GM12878 (cell line): ENCODE measurements at places on chromosomes 5 and 9. TPM values are rescaled to one million over a fixed set of nuclear protein-coding genes. Genes with fewer than 3 reads are reported as not detected.

NCS1 gene
- 0.05 and 0.08 TPM in 2 replicates for total RNA-seq

IL7R gene
- 1.3 and 1.5 TPM in 2 replicates for total RNA-seq

TMC1 gene
- 0.23 TPM in 1 of 2 replicates, not detected in the other for total RNA-seq

NIPAL4 gene
- total RNA-seq, result 9.7 and 10.5 TPM in 2 replicates

CNOT6 gene
- total RNA-seq, result 20.9 and 23.4 TPM in 2 replicates

FGF1 gene
- total RNA-seq, result not detected in 2 replicates

AGXT2 gene
- not detected in 2 replicates for total RNA-seq

CARTPT gene
- not detected in 2 replicates for total RNA-seq

SLC6A19 gene
- total RNA-seq, result 0.03 TPM in 1 of 2 replicates, not detected in the other

MAMDC4 gene
- total RNA-seq, result 4.3 and 4.8 TPM in 2 replicates

TMEM215 gene
- not detected in 2 replicates for total RNA-seq

GABRP gene
- total RNA-seq, result not detected in 2 replicates

PLEKHG4B gene
- 0.05 and 0.08 TPM in 2 replicates for total RNA-seq

ANAPC2 gene
- 62.2 and 65.2 TPM in 2 replicates for total RNA-seq

REXO4 gene
- 42.1 and 43.9 TPM in 2 replicates for total RNA-seq

DNA sequence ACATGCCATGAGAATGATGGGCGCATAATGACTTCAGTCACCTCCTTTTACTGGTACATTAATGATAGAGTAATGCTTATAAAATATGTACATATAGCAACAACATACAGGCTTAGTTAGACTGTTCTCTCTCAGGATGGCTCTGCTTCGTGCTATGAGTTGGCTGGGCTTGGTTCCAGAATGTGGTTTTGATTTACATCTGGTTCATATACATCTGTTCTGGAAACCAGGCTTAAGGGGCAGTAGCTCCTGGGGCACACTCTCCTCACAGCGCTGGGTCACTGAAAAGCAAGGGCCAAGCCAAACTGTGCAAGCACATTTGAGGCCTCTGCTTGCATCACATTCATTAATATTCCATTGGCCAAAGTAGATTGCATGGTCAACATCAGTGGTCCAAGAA, 44.9 kb downstream of the PCSK1 start:
- no peak for DNase-seq

- no peak for DNase-seq
Measured at GRCh38 chr5:66273121-66273520, 129.0 kb downstream of the SREK1 start.

- DNase-seq, result no peak
Measured at GRCh38 chr5:138448481-138449398, 9.9 kb downstream of the REEP2 start.

GRCh38 chr5:113776832-113777525, 263.5 kb downstream of the YTHDC2 start:
- DNase-seq, result no peak

DNA sequence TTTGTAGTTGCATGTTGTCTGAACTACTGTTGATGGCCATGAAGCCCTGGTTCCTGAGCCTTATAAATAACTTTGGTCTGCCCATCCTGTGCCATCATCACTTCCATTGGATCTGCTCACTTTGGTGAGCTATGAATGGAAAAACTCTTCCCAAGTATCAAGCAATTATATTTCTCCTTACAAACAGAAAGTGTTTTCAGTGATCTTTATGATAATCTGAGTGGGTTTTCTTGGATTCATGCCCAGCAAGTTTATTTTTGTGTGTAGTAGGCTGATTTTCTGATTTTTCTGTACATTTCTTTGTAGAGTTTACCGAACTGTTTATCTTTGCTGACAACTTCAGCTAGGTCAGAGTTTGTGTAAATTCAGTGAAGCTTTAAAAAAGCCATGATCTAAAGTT, 31.0 kb downstream of the CAMK4 start:
- DNase-seq, result no peak

GRCh38 chr9:35789541-35789940, 1.9 kb upstream of the NPR2 start:
- DNase-seq, result no peak

DNA sequence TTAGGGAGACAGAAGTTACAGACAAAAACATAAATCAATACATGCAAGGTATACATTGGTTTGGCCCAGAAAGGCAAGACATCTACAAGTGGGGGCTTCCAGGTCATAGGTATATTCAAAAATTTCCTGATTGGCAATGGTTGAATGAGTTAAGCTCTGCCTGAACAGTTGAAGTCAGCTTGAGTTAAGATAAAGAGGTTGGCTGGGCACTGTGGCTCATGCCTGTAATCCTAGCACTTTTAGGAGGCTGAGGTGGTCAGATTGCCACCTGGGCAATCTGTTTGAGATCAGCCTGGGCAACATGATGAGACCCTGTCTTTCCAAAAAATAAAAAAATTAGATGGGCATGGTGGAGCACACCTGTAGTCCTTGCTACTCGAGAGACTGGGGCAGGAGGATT, 16.3 kb downstream of the TMC1 start:
- DNase-seq, result no peak

- DNase-seq, result no peak
Measured at GRCh38 chr5:75617736-75618352, 6.6 kb downstream of the ANKDD1B start.

GRCh38 chr9:90904706-90905478, 103.3 kb downstream of the SYK start:
- DNase-seq, result no peak

- no peak for DNase-seq
Measured at GRCh38 chr5:158050421-158050820, 191.5 kb upstream of the CLINT1 start.

DNA sequence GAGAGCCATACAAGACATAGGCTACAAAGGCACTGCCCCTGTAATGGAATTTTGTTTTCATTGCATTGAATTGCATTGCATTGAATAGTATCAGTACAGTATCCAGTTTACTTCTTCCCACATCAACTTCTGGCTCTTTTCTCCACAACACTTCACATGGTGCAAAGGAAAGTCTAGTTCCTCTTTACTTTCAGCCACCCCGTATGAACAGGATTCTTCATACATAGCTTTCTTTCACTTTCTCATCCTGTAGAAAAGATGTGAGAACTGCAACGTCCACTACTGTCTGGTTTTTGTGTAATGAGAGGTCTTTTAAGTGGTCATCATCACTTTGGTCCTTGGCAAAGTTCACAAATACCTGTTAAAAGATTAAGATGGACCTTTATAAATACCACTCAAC, 20.2 kb downstream of the NIPSNAP3B start:
- no peak for DNase-seq

- DNase-seq, result no peak
Measured at GRCh38 chr9:36161187-36161586, 8.0 kb upstream of the CCIN start.

DNA sequence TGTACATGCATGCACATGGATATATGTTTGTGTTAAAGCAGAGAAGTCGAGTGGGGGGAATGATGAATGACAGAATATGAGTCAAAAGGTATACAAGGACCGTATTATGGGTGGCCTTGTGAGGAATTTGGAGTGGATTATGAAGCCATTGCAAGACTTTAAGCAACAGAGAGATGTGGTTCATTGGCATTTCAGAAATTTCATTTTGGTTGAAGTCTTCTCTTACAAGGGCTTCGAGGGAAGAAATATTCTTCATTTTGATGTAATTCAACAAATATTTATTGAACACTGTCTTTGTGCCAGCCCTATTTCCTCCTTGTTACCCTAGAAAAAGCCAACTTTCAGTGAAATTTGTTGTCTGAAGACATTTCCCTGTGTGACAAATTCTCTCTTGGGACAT, 83.9 kb upstream of the SLCO6A1 start:
- DNase-seq, result no peak

DNA sequence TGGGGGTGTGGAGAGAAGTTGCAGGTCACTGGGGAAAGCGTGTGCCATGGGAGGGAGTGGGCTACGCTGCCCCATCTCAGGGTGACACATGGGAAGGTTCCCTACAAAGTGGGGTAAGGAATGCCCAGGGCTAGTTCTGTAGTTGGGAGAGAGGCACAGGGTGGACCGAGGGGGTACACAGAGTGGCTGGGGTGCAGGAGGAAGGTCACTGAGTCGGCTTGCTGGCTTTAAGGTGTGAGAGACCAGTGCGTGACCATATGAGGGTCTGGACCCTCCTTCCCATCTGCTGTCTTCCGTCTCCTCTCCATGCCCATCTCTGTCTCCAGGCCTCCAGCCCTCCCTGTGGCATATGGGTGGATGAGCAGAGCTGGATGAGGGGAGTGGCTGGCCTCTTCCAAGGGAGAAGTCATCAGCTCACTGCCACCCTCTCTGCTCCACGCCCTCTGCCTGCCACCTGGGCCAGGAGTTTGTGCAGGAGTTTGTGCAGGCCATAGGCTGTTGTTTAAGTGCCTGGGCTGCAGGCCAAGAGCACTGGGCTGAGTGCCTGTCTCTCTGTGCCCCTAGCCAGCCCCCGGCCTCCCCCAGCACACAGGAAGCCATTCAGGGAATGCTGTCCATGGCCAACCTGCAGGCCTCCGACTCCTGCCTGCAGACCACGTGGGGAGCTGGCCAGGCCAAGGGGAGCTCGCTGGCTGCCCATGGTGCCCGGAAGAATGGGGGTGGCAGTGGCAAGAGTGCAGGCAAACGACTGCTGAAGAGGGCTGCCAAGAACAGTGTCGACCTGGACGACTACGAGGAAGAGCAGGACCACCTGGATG, 96.8 kb downstream of the PHF2 start:
- no peak for DNase-seq

DNA sequence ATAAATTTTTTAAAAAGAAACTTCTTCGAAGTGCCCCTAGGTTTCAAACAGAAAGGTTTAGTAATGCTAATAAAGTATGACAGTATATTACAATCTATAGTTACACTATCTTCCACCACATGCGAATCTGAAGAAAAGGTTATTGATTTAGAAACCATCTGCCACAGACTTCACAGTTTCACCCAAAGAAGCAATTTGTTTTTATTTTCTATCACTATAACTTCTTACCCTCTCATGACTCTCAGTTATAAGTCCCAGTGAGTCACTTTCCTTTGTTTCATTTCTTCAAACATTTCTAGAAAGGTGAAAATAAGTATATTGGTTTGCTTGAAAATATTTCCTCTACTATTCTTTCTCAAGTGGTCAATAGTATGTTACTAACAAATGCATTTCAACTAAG, 93.6 kb downstream of the MCTP1 start:
- DNase-seq, result peak; percentile 13

DNA sequence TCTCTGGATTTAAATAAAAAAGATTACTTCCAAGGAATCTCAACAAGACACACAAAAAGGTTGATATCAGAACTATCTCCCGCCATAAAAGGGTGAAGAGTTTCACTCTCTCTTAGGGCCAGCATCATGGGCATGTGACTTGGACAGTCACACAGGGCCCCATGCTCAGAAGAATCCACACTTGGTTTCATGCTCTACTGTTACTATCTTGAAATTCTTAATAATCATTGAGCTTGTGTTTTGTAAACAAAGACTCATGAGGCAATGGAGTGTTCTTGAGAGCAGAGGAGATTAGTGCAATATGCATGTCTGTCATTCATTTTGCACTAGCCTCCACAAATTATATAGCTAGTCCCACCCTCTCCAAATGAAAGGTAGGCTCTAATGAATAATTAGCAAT, 58.4 kb downstream of the HMHB1 start:
- no peak for DNase-seq

DNA sequence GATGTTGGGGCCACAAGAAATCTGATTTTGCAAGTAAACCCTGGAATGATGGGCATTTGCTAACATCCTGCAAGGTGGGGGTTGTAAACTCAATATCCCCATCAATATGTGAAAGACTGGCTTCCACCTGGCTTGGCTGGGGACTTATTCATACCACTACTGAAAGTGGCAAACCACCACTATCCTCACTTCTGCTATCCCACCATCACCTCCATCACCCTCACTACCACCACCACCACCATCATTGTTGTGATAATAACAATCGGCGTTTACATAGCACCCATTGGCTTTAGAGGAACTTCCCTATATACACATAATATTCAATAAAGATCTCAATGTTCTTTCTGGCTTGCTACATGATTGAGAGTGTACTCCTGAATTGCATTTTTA, 224.7 kb upstream of the DAP start:
- no peak for DNase-seq

DNA sequence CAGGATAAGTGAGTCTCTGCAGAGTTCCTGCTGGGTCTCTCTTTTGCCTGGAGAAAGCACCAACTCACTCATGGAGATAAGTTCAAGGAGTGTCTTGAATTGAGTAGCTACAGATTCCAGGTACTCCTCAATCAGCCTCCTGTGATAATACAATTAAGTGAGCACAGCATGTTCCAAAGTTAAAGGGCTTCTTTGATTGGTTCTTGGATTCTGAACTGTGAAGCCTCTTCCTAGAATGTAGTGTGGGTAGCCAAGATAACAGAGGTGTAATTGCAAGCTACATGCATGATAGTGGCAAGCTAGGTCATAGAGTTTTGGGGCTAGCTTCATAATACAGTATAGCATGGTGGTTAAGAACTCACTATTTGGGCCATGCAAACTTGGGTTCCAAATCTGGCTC, 23.2 kb upstream of the CARNMT1 start:
- no peak for DNase-seq

DNA sequence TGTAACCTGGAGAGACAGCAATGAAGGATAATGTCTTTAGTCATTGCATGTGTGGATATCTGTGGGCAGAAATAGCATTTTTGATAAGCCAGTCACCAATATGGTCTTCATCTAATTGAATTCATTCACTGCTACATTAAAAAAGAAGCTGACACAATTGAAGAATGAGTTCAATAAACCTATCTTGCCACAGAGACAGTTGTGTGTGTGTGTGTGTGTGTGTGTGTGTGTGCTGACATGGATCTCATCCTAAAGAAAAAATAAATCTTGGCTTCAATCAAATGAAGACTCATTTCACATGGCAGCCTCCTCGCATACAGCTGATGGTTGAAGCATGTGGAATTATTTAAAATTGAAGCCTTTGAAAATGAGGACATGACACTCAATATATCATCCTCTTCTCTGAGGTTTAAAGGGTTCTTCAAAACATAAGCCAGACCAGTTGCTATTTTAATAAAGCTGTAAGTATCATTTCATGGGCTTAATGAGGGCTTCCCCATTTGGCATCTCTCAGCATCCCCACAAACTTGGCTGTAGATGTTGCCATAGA, 118.5 kb upstream of the PTPN3 start:
- no peak for DNase-seq

- DNase-seq, result peak; percentile 77
Measured at GRCh38 chr5:177357459-177358351, at the start of gene RGS14. TSS of gene RGS14 (plus strand) at chr5:177357924. CDS start at chr5:177358025, 101 bp downstream.

DNA sequence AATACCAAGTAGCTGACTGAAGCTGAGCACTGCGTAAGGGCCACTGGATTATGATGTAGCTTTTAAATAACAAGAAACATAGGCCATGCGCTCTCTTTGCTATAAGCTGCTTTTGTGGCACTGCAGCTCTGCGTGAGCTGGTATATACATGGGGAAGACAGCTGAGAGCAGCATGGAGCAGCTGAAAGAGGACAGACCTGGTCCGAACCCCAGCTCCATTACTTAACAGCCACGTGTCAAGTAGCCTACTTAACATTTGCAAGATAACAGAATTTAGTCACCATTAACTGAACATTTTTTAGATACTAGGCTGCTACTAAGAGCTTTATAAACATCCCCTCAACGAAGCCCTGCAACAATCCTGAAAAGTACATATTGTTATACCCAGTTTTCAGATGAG, 69.3 kb downstream of the PTPN3 start:
- DNase-seq, result no peak

GRCh38 chr5:105350486-105351140, 1788.0 kb upstream of the NUDT12 start:
- DNase-seq, result no peak
